ENCODE measurements at places on chromosomes 6 and 20.

- DNase-seq = no peak
Measured at GRCh38 chr6:160337991-160338390, 10.2 kb upstream of the SLC22A3 start.

DNA sequence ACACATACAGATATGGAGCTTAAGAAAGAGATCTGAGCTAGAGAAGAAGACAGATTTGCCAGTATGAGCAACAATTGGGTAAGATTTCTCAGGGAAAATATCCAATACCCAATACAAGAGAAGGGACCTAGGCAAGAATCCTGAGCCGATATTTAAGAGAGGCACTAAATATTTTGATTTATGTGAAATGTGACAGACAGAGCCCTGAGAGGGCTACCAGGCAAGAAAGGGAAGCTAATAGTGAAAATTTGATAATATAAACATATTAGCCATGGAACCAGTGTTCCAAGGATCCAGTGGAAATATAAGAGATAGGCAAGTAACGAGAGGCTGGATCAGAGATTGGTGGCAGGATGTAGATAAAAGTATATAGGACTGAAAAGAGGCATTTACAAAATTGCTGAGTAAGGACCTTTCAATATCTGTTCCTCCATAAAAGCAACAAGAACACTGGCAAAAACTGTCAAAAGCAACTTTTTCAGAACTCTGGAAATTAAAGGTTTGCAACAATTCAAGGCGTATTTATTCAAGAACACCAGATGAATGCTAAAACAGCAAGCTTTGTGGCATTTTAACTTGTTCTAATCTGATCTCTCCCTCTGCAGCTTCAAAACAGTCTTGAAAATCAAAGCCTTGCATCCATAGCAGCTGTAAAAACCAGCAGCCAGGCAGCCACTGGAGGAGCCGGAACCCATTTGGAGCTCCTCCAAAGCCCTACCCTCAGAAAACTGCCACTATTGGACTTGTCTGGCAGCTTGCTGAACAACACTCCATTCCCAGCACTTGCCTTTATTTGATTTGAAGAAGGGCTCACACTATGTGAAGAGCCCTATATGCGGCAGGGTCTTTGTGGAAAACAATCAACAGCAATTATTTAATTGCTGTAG, 58.8 kb downstream of the REV3L start:
- DNase-seq = no peak

DNA sequence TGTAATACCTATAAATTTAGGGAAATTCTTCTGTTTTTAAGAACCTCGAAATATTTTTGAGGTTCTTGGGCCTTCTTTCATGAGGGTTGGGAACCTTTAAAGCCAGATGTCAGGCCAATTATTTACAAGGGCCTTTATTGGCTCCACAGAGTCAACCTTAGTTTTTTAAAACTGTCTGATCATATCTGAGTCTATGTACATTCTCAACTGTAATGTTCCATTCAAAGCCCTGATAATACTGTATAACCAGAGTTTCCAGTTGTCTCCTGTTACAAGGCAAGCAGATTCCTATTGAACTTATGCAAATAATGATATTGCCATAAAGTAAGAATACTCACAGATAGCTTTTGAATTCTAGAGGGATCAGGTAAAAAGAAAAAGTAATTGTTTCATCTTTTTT, 545.5 kb downstream of the EPM2A start:
- no peak for DNase-seq

GRCh38 chr6:169074526-169074925, 179.1 kb downstream of the THBS2 start:
- no peak for DNase-seq

DNA sequence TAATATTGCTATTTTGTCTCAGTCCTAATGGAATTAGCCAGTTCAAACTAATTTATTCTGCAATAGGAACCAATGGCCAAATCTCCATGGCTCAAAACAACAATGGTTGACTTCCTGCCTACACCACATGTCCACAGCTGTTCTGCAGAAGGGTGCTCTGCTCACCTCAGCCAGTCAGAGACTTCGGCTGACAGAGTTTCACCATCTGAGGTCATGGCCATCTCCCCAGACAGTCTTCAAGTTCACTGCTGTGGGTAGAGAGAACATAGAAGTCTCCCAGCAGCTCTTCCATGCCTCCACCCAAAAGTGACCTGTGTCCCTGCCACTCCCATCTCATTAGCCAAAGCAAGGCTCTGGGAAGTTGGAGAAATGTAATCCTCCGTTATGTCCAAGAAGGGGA, 65.1 kb upstream of the FOXC1 start:
- no peak for DNase-seq

GRCh38 chr6:44051515-44051914, 75.7 kb downstream of the MRPL14 start:
- no peak for DNase-seq

DNA sequence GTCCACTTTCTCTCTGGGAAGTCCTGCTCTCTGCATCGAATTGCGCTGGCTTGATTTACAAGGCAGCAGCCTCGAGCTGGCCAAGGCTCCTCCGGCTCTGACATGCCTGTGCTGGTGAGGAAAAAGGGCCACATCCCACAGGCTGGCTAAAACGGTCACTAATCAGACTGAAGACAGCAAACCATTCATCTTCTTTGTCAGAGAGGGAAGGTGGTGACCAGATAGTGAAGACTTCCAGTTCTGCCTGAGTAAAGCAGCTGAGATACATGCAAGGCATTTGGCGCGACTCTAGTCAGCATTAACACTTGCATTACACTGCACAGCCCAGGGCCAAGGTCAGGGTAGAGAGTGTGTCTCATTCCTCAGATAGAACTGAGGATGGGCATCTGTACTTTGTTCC, 203.2 kb upstream of the MAP3K7 start:
- no peak for DNase-seq

GRCh38 chr6:150243620-150244314, 100.9 kb downstream of the PPP1R14C start:
- no peak for DNase-seq

GRCh38 chr6:155121699-155122098, 126.6 kb downstream of the TIAM2 start:
- DNase-seq = no peak

- no peak for DNase-seq
Measured at GRCh38 chr20:46985250-46985649, 90.6 kb downstream of the EYA2 start.
